ENCODE measurements at places on chromosomes 7 and 10.

GRCh38 chr7:91276909-91277308 is 12.7 kb downstream of the FZD1 start:
- DNase-seq = no peak

- no peak for DNase-seq
Observed at GRCh38 chr7:135428879-135429278, 81.0 kb downstream of the CNOT4 start.

DNA sequence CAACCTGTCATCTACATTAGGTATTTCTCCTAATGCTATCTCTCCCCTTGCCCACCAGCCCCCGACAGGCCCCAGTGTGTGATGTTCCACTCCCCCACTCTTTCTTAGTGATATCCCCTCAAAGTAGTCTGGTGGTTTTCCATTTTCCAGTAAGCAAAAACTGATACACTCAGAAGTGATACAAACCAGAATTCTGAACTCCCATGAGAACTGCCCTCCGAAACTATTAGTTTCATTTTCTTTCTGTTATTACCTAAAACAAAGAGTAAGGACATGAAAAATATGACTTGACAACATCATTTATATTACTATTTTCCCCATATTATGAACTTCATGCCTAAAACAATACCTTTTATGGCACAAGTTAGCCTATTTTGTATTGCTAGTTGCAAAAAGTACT is 175.0 kb downstream of the OTUD1 start:
- no peak for DNase-seq

- DNase-seq = no peak
Observed at GRCh38 chr10:19421674-19422073, 373.1 kb downstream of the MALRD1 start.

DNA sequence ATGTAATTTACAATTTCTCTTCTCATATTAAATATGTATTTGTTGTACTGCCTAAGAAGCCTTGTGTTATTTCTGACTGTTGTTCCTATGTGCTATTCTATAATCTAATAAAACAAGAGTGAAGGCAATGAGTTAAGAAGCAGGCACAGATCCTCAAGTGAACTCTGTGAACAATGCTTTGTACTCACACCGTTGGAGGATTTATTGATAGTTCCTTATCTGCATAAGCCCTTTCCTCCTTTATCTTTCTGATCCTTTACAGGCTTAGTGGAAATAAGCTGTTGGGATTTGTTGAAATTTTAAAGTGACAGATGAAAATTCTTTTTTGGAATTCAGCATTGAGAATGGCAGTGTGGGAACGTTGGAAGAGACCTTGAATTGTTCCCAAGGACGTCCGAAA is 329.6 kb upstream of the NPVF start:
- no peak for DNase-seq
